Stimulated activated CD4-positive, alpha-beta T cell treated with anti-CD3 and anti-CD28 coated beads, Interleukin-15, amount 100 ng/mL, for 1 hour (primary cell): ENCODE measurements at places on chromosomes 11 and 22.

- no peak for DNase-seq
These were observed 1.5 kb downstream of the IGSF9B start for GRCh38 chr11:133955081-133955891.

- DNase-seq = no peak
These were observed 74.7 kb upstream of the RRM1 start for GRCh38 chr11:4019891-4020290.

DNA sequence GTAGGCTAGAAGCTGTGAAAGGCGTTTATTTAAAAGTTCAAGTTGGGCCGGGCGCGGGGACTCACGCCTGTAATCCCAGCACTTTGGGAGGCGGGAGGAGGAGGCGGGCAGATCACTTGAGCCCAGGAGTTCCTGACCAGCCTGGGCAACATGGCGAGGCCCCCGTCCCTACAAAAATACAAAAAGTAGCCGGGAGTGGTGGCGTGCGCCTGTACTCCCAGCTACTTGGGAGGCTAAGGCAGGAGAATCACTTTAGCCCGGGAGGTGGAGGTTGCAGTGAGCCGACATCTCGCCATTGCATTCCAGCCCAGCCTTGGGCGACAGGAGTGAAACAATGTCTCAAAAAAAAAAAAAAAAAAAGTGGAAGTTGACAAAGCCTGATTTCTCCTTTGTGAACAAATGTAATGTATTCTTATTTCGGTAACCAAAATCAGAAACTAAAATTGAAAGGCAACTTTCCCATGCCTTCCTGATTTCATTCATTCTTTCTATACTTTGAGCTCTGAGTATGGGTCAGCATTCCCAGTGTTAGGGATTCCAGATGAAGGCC, 825 bp downstream of the PTPMT1 start:
- no peak for DNase-seq

GRCh38 chr11:14411818-14412217, 52.8 kb upstream of the RRAS2 start:
- no peak for DNase-seq

- DNase-seq = no peak
These were observed 216.2 kb downstream of the DSCAML1 start for GRCh38 chr11:117580866-117581265.

- DNase-seq = peak; percentile 48
These were observed 17.5 kb downstream of the RELT start for GRCh38 chr11:73393479-73394415.

GRCh38 chr22:25572708-25573171, 8.3 kb downstream of the GRK3 start:
- DNase-seq = no peak

- no peak for DNase-seq
These were observed 27.4 kb upstream of the CXCR5 start for GRCh38 chr11:118856314-118856713.

GRCh38 chr11:133776671-133777367, 68.5 kb downstream of the SPATA19 start:
- DNase-seq = no peak

DNA sequence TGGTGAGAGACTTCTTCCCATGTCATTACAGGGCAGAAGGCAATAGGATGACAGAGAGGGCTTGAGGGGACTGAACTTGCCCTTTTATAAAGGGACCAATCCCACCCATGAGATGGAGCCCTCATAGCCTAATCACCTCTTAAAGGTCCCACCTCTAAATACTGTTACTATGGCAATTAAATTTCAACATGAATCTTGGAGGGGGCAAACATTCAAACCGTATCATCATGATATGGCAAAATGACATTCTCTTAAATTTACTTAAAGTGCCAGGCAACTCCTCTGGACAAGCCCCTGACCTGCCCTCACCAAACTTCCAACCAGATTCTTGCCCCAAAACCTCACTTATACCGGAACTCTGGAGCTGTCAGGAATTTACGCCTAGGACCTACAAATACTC, 100.8 kb upstream of the OR5AK2 start:
- DNase-seq = no peak

DNA sequence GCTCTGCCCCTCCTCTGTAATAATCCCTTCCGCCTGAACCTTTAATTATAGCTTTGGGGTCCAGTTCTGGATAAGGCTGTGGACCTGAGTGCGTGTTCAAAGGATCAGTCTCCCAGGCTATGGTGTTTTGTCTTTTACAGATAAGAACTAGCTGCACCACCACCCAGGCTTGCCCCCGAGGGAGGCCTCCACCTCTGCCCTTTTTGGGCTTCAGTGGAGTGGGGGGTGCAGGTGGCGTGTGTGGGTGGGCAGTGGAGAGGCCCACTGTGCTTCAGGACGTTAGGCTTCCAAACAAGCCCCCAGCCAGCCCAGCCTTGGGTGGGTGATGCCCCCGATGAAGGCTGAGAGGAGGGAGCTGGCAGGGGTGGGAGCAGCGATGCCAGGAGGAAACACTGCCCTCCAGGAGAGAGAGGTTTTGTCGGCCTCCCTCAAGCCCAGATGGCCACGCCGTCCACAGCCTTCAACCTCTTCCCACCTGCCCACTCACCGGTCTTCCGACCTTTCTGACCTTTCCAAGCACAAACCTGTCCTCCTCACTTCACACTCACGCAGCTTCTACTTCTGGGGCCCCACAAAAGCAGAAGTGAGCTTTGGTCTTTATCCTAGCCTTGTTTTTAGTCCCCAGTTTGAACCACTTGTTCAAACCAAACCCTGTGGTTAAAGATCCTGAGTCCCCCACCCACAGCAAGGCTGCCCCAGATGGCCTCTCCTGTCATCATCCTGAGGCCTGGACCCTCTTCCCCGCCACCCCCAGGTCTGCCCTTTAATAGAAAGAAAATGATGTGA, 20.4 kb downstream of the PSMD13 start:
- no peak for DNase-seq

- no peak for DNase-seq
These were observed 93.4 kb downstream of the CEP164 start for GRCh38 chr11:117421041-117421440.
